ENCODE measurements at places on chromosomes 2 and 18.

DNA sequence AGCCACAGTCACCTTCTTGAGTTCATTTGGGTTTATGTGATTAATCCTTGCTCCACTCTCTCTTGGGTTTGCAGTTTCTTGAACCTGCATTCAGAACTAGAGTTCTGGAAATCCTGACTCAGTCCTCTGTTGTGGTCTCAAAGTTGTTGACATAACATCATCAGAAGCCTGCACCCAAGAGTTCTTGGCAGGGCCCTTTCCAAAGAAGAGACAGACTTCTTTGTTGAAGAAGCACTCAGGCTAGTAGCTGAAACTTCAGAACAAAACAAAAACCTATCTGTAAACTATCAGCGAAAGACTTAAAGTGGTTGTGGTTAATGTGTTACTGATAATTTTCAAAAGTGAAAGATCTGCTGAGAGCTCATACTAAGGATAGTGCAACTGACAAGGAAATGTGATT, 120.8 kb downstream of the FAM168B start:
- no peak for DNase-seq

DNA sequence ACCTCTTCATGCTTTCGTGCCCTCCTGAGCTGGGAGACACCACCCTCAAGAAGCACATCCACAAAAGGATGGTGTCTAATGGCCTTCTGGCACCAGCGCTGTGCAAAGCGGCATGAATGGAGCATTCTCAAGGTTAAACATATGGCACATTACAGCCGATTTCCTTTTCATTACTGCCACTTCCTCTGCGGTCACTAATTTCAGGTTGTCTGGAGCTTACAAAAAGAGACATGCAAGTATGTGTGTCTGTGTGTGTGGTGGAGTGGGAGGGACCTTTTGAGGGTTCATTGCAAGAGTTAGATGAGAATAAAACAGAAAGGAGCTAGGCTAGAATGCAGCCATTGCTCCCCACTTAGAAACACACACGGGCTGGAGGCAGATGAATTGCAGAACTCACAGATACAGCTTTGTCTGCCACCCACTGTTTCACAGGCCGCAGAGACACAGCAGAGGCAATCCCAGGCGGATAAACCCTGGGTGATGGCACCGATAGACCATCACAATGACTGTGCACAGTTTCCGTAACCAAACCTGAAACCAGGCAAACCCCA, 76.0 kb downstream of the TGIF1 start:
- peak; percentile 28 for DNase-seq

- DNase-seq = no peak
These were observed 351.5 kb downstream of the TXNL1 start for GRCh38 chr18:56286775-56287325.

DNA sequence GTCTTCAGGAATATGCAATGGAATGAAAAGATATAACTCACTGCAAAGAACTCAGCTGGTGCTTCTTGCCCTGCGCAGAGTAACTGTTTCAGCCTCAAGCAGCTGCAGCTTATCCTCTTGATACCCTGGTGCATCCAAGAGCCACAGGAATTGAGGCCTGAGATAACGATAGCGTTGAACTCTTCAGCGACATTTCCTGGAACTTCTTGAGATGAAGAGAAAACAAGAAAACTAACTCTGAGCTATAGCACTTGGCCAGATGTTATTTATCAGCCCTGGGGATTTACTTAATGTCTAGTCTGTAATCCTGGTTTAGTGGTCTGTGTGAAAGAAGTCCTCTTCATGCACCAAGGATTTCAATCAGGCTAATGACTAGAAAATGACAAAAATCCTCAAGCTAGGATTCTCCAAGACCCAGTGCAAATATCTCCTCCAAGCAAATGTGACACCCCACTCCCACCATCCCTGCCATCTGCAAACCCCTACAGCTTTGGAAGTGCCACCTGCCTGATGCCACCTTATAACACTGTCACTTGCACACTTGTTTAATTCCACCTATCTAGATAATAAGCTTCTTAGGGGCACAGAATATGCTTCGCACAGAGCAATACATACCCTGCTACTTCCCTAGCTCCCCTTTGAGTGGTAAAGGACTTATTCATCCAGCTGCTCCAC, 40.6 kb downstream of the EHD3 start:
- no peak for DNase-seq

- no peak for DNase-seq
These were observed 171.4 kb upstream of the ALPP start for GRCh38 chr2:232207174-232207573.

GRCh38 chr2:60550178-60550983, 3.1 kb downstream of the BCL11A start:
- peak; percentile 38 for DNase-seq

DNA sequence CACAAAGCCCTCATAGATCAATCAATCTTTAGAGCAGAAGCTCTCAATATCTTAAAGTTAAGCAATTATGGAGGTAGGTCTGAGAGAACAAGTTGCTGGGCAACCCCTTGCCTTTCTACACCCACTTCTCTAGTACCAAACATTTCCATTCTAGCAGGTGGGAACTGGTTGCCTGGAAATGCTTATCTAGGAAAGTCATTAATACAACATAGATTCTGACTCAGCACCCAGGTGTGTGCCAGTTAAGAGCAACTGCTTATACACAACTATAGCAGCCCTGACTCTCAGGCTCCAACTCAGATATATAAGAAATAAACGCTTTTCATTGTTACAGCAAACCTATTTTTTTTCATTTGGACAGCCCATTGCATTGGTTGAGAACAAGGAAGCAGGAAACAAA, 237.7 kb downstream of the IRS1 start:
- no peak for DNase-seq

GRCh38 chr2:137872577-137872976, 91.7 kb upstream of the HNMT start:
- no peak for DNase-seq

DNA sequence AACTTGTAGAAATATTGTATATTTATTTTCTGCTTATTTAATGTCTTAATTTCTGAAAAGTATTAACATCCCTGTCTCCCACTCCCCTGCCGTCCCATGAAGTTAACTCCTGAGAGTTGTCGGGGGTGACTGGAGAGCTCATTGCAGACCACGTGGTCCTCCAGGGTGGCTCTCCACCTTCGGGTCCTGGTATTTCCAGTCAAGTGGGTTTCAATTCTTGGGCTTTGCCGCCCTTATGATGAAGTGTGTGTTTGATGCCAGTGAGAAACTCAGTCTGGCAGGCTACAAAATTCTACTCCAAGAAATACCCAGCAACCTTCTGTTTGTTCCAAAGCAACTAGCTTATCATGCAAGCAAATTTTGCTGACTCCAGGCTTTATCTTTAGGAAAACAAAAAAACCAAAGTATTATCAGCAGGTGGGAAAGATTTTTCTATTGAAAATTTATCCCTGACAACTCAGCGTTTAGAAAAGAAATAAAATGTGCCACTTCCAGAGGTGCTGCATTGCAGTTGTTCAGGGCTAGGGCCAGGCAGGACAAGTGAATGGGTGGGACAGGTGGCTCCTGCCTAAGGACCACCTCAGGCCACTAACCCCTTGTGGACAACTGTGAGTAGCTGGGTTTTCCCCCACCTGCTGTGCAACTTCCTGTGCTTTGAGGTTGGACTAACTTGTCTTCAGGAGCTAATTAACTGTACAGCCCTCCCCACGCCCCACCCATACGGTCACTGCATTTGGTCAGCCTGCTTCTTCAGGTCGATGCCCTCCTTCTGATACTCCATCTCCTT, 46.6 kb downstream of the BCL2L11 start:
- DNase-seq = no peak

DNA sequence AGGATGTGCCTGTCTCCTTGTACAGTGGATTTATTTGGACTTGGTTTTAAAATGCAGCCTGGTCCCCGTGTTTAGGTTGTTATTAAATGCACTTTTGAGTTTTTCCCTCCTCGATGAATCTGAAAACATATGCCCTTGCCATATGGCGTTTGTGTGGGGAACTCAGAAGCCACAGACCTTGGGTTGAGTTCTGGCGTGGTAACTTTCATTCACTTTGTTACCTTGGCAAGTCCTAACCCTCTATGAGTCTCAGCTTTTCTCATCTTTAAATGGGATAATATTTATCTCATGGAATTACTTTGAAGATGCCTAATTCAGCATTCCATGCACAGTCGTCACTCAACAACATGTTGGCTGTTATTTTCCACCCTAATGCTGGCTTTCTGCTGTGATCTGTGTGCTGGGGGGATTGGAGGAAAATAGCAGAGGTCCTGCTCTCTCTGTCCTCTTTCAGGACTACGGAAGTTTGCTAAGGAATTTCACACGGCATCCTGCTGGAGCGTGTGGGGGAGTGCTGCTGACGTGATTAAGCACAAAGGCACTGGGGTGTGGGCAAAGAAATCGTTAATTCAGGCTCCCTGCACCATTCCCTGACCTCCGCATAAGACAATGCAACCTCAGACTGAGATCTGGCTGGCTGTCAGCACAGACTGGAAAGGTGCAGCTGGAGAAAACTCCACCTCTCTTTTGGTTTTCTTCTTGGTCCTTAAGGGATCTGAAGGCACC, 61.7 kb downstream of the LDLRAD4 start:
- DNase-seq = peak; percentile 4

- no peak for DNase-seq
These were observed 284.8 kb downstream of the CELF4 start for GRCh38 chr18:37280701-37281393.

- DNase-seq = no peak
These were observed 70.2 kb downstream of the TMEFF2 start for GRCh38 chr2:192124571-192124970.

- DNase-seq = no peak
These were observed 118.7 kb upstream of the NRP2 start for GRCh38 chr2:205563646-205564045.

- no peak for DNase-seq
These were observed 2.1 kb downstream of the GULP1 start for GRCh38 chr2:188293601-188294351.

DNA sequence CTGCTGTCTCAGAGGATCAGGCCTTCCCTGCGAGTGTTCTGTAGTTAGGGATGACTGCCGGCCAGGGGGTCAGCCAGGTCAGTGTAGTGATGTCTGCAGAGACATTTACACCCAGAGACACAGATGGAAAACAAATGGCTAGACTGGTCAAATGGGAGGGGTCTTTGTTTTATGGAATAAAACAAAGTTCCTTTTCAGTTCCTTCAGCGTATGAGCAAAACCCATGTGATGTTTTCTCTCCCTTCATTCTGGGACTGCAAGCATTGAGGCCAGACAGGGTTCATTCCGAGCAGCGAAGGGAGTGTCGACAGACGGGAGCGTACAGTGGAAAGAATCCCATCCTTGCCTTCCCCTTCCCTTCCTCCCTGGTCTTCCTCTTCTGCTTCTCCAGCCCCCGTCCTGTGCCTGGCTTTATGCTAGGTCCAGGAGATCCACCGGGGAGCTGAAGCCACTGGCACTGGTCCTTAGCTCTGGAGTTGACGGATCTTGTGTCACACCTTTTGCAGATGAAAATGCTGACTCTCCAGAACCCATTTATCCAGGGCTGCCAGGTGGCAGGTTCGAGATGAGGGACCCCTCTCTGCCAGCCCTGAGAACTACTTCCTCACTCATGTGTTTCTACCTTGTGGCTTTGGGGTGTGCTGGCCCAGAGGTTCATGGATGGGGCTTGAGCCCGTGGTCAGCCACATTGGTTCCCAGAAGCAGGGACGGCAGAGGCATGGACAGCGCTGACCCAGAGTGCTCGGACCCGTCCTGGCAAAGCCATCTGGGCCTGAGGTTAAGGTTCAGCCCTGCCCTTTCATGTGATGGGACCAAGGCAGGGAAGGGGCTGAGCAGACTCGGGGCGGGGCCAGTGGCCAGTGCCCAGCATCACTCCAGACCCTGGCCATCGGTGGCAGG, 24.2 kb downstream of the ITGB1BP1 start:
- no peak for DNase-seq

DNA sequence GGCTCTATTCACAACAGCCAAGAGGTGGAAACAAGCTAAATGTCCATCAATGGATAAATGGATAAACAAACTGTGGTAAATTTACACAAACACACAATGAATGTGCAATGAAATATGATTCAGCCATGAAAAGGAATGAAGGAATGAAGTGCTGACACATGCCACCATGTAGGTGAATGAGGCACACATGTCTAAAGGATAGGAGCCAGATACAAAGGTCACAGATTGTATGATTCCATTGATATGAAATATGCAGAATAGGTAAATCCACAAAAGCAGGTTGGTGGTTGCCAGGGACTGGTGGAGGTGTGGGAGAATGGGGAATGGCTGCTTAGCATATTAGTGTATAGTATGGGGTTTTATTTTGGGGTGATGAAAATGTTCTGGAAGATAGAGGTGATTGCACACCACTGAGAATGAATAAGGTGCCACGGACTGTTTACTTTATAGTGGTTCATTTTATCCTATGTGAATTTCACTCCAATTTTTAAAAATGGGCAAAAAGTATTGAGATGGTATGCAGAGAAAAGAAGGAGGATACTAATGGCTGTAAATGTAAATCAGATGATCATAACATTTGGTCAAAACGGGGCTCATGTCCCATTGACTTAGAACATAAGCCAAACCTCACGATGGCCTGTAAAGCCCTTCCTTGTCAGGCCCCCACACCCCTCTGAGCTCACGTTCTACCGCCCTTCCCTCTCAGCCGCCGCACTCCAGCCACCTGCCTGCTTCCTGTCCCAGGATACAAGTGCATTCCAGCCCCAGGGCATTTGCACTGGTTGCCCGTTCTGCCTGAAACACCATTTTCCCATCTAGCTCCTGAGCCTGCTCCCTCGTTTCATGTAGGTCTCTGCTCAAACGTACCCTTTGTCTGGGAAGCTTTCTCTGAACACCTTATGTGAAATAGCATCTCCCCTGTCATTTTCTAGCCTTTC, 165.5 kb downstream of the DDX1 start:
- DNase-seq = no peak

DNA sequence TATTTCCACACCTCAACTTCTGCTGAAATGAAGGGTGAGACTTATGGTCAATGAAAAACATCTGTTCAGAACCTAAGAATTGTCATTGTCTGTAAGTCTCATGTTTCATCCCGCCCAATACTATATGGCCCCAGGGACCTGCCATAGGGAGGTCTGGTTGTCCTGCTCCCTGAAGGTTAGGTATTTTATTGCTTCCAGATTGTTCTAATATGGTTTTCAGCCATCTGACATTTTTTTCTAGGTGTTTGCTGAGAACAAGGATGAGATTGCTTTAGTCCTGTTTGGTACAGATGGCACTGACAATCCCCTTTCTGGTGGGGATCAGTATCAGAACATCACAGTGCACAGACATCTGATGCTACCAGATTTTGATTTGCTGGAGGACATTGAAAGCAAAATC, 7.3 kb downstream of the XRCC5 start:
- DNase-seq = no peak

DNA sequence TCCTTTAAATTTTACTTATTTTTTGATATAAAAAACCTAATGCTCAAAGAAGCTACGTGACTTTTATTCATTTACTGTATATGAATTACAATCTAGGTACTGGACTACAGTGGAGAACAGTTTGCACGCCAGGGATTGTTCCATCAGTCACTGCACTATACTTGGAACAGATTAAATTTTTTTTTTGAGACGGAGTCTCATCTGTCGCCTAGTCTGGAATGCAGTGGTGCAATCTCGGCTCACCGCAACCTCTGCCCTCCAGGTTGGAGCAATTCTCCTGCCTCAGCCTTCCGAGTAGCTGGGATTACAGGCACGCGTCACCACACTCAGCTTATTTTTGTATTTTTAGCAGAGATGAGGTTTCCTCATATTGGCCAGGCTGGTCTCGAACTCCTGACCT, 330.0 kb upstream of the SLC14A2 start:
- no peak for DNase-seq

- DNase-seq = no peak
These were observed 3.6 kb upstream of the KIAA2012 start for GRCh38 chr2:202069170-202070067.

- no peak for DNase-seq
These were observed 558 bp upstream of the NEMP2 start for GRCh38 chr2:190535121-190535439.

GRCh38 chr2:171410101-171410500, 23.7 kb downstream of the METTL8 start:
- no peak for DNase-seq

GRCh38 chr2:189798312-189799029, 14.2 kb downstream of the PMS1 start:
- DNase-seq = no peak

Measured in activated T-cell treated with anti-CD3 and anti-CD28 coated beads, Interleukin-2, amount 50 U/mL, for 1 hour (primary cell).